ENCODE measurements at places on chromosomes 11 and 22.

GRCh38 chr11:75562048-75562835 lies at the start of gene SERPINH1:
TSS of gene SERPINH1 (plus strand) at chr11:75562253. CDS start at chr11:75566350, 4,097 bp downstream.
- peak; percentile 81 for DNase-seq

DNA sequence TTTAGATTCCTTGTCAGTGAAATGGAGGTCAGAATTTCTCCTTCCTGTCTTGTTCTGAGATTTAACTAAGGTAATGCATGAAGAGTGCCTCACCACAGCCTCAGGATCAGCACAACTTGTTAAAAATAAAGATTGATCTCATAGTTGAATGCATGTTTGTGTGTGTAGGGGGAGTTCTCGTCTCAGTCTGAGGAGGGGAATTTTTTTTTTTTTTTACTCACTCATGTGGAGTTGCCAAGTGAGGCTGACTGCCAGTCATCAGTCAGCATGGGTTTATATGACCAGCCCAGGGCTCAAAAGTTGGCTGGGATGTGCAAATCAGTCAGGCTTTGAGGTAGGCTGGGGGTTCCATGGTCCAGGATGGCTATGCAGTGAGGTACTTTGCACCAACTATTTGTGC lies 113.2 kb downstream of the FANCF start:
- no peak for DNase-seq

GRCh38 chr11:111663820-111664219 lies 61.6 kb downstream of the SIK2 start:
- no peak for DNase-seq

DNA sequence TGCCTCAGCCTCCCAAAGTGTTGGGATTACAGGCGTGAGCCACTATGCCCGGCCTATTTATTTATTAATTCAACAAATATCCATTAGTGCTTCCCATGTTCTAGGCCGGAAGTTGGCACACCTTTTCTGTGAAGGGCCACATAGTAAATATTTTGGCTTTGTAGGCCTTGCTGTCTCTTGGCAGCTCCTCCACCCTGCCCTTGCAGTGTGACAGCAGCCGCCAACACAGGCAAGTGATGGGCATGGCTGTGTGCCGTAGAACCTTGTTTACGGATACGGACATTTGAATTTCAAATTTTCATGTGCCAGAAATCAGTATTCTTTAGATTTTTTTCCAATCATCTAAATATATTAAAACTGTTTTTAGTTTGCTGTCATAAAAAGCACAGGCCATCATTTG lies 139.5 kb downstream of the WNT7B start:
- no peak for DNase-seq

GRCh38 chr11:97908354-97908753 lies 1112.4 kb upstream of the CNTN5 start:
- DNase-seq: no peak

DNA sequence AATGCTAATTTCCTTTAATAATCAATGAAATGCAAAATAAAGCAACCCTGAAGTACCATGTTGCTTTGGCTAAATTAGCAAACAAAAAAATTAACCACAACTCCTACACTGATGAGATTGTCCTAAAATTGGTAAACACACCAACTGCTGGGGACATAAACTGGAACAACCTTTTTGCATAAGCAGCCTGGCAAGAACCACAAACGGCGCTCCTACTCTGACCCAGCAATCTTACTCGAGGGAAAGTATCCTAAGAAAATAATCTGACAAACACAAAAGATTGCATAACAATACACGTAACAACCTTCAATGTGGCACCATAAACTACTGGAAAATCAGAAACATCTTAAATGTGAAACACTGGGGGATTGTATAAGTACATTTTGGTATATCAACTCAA lies 189.8 kb upstream of the PITPNB start:
- DNase-seq: no peak

GRCh38 chr11:15523543-15523942 lies 408.8 kb downstream of the INSC start:
- DNase-seq: no peak

GRCh38 chr22:29917052-29917902 lies 34.3 kb downstream of the MTMR3 start:
- DNase-seq: no peak

DNA sequence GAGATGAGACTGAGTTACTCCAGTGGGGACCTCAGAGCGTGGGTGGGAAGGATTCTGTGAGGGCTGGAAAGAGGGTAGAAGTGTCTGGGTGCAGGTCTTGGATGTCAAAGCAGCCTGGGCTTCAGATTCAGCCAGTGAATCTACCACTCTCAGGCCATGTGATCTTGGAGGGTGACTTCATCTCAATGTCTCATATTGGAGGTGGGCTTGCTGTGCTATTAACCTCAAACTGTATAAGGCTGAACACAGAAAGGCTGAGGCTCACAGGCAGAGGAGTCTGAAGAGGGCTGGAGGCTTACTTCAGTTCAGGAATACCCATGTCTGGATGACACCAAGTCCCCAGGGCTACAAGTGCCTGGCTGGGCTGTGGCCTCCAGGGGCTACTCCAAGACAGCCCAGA lies 63.4 kb downstream of the CSNK2A3 start:
- no peak for DNase-seq

- no peak for DNase-seq
These were observed 399.2 kb downstream of the SHANK2 start for GRCh38 chr11:70853068-70853769.

- DNase-seq: no peak
These were observed 31.3 kb downstream of the LINC01488 start for GRCh38 chr11:69512790-69513189.

GRCh38 chr11:35553831-35554230 lies 28.4 kb upstream of the PAMR1 start:
- DNase-seq: no peak

DNA sequence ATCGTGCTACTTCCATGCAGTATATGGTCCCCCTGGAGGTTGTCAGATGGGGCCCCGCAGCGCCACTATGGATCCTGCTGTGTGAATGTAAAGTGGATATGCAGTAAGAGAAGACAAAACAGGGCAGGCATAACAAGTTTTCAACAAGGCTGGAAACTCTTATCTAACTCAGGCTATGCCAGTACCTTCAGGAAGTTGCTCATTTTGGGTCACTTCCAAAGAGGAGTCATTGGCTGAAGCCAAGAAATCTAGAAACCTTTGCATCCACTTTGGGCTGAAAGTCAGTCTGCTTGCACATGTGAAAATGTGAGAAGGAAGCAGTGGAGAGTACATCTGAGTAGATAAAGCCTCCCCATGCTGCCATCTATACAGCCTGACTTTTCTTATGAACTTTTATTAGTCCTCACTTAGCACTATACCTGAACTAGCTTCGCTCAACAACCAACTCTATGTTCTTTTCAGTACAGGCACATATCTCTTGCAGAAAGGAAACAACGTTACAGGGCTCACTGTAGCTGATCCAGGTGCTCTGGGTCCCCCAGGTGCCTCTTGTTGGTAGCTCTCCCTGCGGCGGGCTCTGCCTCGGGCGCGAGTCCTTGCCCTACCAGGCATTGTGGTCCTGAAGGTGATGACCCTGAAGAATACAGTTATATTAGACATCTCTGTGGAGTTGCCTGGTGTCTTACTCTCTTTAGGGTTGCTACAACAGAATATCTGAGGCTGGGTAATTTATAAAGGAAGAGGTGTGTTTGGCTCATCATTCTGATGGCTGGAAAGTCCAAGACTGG lies 12.4 kb downstream of the PIWIL3 start:
- no peak for DNase-seq

GRCh38 chr11:61834278-61835048 lies 6.4 kb downstream of the FADS2 start:
- DNase-seq: peak; percentile 59

DNA sequence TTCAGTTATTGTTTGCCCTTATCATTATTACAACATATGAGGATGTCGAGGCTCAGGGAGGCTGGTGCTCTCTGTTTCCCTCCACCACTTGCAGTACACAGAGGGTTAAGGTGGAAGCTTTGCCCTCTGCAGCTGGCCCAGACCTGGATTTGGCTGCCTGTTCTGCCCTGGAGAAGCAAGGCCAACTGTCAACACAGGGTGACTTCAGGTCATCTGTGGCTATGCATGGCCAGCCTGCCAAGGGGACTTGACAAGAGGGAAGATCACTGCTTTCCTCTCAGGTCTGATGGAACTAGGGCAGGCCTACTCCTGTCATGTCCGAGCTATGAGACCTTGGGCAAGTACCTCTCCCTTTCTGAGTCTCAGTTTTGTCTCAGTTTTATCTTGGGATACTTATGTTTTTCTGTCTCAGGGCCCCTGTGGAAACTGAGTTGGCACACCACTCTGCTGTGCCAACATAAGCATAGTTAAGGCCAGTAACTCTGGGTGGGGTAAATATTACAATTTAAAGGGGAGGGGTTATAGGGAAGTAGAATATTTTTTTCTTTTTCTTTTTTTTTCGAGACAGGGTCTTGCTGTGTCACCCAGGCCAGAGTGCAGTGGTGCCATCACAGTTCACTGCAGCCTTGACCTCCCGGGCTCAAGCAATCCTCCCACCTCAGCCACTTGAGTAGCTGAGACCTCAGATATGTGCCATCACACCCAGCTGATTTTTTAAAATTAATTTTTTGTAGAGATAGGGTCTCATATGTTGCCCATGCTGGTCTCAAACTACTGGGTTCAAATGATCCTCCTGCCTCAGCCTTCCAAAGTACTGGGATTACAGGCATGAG lies 2.4 kb upstream of the THRSP start:
- no peak for DNase-seq

DNA sequence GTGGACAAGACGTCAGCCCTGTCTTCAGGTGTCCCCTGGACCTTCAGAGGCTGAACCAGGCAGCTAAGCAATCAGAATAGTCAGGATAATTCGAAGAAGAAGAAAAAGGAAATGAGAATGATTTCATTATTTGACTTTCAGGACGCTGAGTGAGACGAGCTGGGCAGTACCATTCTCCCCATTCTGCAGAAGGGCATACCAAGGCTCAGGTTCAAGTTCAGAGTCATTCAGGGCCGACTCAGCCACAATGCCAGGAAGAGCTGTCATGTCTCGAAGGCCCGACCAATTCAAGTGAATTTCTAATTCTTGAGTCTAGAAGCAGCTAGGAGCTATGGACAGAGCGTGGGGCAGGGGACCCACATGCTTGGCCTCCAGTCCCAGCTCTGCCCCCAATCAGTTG lies 33.8 kb upstream of the CD82 start:
- DNase-seq: no peak

DNA sequence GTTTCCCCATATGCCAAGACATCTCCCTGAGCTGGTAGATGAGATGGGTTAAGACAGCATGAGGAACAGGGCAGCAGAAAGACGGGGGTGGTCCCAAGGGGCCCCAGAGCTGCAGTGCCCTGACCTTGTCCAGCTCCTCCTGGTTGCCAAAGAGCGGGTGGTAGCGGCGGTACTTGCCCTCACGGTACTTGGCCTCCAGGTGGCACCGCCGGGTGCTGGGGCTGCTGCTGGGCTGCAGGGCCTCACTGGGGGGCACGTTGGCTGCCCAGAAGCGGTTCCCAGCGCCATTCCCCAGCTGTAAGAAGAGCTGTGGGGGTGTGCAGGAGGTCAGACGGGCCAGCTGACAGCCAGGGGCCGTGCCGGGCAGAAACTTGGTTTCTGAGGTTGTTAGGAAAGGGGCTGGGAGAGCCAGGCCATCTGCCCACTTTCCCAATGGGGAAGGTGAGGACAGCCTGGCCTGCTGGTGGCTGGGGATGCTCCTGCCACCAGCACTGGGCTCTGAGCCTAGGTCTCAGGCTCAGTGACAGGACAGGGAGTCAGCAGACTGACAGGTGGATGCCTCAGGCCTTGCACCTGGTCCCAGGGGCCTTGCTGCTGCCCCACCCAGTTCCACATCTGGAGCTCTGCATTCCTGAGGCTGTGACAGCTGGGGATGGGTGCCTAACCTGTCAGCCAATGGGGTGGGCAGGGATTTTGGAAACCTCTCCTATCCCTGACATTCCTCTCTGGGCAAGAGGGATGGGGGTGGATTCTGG lies 30.0 kb upstream of the PDE2A start:
- no peak for DNase-seq

- DNase-seq: peak; percentile 77
These were observed at the start of gene CDC42BPG for GRCh38 chr11:64844330-64845128. TSS of gene CDC42BPG (minus strand) at chr11:64844653. CDS start at chr11:64844569, 84 bp downstream.

DNA sequence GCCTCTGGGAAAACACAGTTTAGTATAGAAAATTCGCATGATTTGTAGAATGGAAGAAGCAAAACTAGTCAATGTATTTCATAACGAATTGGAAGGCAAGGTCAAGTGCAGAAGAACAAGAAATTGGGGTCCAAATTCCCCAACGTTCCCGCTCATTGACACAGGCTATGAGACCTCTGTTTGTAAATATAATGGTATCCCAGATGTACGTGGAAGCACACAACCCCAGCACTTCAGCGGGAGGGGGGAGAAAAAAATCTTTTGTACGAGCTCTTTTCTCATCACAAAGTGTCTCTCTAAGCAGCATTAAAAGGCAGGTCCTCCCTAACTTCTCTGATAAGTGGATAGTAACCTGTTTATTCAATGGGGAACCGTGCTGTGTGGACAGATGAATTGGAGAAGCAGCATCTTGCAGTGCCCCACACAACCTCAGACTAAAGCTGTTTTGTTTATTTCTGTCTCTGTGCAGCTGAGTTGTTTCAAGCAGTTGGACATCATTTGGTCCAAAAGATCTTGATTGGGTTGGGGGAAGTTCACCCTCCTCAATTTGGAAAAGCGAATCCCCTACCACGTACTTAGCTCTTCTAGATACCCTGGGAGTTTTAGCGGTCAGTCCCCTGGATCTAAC lies 1.1 kb upstream of the GAB2 start:
- DNase-seq: no peak

GRCh38 chr22:31106001-31106571 lies 1.3 kb downstream of the SELENOM start:
- no peak for DNase-seq

DNA sequence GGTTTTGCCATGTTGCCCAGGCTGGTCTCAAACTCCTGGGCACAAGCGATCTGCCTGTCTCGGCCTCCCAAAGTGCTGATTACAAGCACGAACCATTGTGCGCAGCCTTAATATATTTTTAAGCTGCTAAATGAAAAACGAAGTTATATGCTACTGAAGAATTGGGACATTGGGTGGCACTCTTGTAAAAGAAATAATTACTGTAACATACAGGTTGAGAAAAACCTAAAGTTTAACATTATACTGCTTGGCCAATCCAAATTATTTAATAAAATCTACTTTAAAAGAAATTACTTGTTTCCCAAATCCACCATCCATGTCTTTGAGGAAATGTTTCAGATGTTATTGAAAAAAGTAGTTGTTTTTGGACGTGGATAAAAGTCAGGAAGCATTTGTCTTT lies 37.9 kb upstream of the ARHGAP32 start:
- DNase-seq: no peak

DNA sequence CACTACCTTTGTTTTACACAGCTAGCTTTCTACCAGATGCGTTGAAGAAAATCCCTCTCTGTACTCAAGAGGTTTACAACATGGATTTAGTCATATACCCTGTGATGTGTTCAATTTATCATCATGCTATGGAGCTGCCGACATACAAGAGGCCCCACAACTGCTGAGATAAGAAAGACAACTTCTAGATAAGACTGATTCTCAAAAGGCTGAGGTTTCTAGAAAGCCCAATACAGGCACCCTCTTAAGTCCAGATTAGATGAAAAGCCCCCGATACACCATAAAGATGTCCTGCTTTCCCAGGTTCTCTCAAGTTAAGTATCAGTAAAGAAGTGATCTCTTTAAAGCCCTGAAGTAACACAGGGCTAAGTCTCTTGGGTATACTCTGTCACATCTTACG lies 14.3 kb downstream of the MTCH2 start:
- DNase-seq: no peak

- DNase-seq: no peak
These were observed 70.8 kb downstream of the WNT11 start for GRCh38 chr11:76135491-76135890.

- DNase-seq: no peak
These were observed 2.2 kb upstream of the PNPLA3 start for GRCh38 chr22:43921370-43921769.
